ENCODE measurements at places on chromosomes 2 and 18.
A peak's percentile ranks its signal among the peaks of the same experiment; 100 is the strongest.

DNA sequence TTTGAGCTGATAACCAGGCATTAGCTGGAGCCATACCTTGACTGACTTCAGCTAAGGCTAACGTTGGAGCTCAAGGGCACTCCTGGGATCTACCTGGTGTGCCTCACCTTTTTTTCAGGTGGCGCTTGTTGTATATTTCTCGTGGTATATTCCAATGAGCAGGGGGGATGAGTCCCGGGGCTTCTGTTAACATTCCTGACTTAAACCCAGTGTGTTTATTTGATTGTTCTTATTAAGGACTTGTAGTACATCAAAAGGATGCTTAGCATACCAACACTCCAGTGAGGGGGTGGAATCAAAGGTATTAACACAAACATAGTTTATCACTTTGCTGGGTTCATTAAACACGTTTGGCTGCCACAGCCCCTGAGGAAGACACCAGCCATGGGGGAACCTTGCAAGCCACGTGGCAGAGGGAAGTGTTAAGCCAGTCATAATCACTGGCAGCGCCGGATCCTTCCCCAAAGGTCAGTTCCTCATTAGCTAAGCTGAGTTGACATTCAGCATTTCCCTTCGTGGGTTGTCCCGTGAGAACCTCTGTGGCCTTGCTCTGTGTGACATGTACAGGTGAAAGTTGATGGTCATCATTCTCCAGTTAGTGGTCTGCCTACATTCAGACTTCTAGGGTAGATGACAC lies 119.5 kb upstream of the MCFD2 start:
- DNase-seq: peak; percentile 40

DNA sequence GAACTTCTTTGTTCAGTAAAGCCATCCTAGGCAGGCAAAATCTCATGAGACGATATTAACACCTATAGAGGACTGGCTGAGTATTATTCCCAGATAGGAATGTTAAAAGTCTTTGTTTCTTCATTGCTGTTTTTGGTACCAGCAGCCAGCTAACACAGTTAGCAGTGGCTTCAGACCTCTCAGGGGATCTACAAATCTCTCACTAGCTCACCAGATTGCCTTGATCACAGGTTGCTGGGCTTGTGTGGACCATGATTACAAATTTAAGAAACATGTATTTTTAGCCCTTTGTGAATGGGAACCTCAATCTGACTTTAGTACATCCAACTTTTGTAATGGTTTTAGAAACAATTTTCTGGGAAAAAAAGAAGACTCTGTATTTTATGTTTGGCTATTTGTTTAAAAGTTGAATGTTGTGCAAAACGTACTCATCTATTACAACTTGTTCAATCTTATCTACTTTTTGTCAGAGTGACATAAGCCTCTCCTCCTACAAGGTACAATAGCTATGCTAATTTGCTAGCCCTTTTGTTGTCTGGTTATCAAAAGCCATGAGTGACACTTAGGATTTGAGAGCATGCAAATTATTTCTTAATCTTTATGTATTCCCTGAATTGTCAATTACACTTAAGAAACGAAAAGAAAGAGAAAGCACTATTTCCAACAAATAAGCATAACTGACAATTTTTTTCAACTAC lies 693.1 kb downstream of the ERBB4 start:
- DNase-seq: no peak

DNA sequence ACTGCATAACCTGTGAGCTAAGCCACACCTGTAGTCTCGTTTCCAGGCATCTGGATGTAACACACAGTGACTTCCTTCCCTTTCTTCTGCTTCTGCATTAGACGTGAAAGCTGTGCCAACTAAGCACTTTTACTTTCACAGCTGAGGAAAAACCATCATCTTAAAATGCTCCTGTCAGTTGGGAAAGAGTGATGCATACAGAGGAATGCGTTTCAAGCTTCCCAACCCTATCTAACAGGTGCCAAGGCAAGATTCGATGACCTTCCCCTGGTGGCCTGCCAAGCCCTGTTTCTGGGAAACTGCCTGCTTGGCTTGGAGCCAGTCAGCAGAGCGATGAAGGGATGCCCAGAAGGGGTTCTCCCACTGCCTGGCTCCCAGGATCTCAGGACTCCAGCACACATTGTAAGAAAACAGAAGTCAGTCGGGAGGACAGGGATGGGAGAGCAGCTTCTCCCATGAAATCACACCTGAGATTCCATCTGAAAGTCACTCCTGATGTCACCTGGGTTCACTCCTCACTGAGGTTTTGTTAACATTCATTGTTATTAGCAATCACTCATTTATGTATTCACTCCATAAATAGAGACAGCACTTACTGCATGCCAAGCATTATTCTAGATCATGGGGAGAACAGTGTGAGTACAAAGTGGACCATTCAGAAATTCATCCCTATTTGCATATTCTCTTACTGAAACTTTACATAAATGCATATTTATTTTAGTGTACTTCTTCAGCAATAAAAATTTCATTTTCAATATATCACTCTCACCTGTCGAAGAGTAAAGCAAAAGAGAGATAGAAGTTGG lies 64.1 kb downstream of the DTNA start:
- DNase-seq: no peak

DNA sequence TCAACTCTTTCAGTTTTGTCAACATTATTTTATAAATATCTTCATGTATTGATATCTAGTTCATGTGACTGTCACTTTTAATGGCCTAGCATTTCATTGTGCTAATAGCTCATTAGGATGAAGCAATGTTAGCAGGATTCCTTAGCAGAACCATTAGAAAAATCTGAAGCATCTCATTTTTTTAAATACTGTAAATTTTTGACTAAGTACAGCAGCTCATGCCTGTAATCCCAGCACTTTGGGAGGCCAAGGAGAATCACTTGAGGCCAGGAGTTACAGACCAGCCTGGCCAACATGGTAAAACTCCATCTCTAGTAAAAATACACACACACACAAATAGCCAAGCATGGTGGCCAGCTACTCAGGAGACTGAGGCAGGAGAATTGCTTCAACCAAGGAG lies 15.6 kb upstream of the ANTXR1 start:
- DNase-seq: no peak

DNA sequence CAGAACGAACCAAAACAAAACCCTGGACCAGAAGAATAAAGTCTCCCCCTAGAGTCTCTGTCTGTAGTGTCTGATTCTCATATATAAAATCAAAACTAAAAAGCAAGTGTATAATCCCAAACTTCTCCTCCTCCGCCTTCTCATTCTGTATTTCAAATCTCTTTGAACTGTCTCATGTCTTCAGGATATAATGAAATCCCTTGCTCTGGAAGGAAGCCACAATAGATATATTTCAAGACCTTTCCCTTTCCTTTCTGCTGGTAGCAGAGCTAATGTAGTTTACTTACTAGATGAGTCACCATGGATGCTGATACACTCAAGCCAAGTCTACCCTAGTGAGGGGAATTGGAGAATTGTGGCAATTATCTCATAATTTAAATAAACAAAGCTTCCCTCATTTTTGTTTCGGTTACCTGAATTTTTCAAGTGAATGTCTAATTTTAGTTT lies 33.5 kb upstream of the CCDC93 start:
- DNase-seq: no peak

DNA sequence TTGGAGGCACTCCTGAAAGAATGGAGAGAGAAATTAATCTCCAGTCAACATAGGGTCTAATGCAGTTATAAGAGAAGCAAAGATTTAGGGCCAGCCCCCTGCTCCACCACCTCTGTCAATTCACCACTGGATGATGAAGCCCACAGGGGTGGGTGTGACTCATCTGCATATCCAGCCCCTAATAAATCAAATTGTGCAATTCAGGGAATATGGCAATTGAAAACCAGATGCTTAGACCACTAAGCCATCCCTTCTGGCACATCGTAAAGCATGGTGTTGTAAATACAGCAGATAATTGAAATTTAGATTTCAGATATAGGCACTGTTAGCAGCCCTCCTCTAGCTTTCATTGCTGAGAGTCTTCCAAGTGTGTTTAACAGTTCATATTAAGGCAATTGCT lies 541.4 kb downstream of the PARD3B start:
- no peak for DNase-seq

DNA sequence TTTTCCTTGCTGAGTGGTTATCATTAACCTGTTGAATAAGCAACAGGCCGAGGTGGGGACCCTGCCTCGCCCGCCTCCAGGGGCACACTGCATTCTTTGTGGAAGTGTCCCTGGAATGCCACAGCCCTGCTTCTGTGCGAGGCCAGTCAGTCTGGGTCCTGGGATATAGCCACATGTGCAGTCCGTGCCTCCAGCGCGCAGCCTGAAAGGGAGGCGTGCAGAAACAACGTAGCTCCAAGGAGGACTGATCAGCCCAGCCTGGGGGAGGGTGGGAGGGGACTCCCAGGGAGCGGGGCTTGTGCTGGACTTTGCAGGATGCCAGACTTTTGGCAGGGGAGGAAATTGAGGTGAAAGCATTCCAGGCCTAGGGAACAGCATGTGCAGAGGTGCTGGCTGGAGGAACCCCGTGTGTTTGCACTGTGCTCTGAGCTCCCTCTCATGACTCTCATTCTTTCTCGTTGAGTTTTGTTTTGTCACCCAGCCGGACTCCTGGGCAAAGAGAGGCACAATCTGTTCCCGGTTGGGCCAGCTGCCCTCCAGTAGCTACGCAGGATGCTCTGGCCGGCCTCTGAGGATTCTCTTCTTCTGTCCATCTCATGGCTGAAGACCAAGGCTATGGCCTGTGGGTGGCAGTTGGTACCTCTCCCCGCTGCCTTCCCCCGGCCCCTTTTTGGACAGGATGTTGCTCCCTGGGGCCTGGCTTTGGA lies 39.7 kb downstream of the HPCAL1 start:
- DNase-seq: no peak

GRCh38 chr2:1683297-1683696 lies 61.0 kb downstream of the PXDN start:
- no peak for DNase-seq

DNA sequence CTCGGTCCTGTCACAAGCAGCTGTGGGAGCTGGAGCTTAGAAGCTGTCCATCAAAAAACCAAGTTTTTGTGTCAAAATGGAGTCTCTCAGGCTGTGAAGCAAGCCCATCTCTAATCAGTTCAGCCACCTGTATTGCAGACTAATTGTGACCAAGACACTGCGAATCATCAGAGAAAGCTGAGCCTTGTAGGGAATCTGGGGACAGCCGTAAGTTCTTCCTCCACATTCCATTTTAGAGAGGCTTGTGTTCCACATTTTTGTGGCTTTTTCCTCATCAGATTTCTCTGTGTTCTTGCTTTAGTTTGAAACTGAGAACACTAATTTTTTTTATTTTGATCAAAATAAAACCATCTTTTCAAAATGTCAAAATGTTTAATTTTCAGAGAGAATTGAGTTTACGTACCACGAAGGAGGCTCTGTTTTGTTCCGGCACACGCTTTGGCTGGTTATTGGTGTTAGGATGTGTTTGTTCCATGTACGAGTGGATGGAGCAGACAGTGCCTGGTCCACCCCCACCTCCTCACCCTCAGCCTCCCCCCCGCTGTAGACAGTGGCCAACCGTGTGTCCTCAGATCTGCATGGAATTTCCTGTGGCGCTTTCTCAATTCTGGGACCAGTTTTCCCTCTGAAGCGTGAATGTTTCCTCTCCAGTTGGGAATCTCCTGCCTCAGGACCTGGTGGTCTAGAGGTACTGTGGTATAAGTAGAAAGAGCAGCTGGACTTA lies 140.8 kb downstream of the AGAP1 start:
- DNase-seq: no peak

DNA sequence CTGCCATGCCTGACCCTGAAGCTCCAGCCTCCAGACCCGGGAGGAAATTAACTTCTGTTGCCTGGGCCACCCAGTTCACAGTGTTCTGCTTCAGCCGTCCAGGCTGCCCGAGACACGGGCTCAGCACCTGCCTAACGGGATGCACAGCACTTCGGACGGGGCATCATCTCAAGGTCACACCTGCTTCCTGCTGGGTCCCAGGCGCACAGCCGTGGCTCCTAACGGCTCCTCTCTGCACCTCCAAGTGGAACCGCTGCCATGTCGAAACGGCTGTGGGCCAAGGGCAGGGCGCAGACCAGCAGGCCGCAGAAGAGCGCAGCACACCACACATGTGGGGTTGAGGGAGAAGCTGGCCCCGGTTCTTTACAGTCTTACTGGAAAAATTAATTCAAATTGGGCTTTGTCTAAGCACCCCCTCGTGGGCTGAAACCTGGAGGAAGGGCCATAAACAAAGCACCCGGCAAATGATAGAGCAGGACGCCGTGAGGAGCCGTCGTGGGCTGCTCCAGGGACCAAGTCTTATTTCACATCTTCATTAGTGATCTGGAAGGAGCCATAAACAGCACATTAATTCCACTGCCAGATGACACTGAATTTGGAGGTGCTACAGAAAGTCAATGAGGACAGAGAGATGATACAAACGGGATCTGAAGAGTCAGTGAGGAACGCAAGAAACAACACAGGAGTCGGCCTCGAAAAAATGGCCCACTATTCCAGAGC lies 59.6 kb downstream of the EIPR1 start:
- no peak for DNase-seq

- DNase-seq: no peak
Observed at GRCh38 chr18:7733642-7734041, 166.5 kb downstream of the PTPRM start.

DNA sequence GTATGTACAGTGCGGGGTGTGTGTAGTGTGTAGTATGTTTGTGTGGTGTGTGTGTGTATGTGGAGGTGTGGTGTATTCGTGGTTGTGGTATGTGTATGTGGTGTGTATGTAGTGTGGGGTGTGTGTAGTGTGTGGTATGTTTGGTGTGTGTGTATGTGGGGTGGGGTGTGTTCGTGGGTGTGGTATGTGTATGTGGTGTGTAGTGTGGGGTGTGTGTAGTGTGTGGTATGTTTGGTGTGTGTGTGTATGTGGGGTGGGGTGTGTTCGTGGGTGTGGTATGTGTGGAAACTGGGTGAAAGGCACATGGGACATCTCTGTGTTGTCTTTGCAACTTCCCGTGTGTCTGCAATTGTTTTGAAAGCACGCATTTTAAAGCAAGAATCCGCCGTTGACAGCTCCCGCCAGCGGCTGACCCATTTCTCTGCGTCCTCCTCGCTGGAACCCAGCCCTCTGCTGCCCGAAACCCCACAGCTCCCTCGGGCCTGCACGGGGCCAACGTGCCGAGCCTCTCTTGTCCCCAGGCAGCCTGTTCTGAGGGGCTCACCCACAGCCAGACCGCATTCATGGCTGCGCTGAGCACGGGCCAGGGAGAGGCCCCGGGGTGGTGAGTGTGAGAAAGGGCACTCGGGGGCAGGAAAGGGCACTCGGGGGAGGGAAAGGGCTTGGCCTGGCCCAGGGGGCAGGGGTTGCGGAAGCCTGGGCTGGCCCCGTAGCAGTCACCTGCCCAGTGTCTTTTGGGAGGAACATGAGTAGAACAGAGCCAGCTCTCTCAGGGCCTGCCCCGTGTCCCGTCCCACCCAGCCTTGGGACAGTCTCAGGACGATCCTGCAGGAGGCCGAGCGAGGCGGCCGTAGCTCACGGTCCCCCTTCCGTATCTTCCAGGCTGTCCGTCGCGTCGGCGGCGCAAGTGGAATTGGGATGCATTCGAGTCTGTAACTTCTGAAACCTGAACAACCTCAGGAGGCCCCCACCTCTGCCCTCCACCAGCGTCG lies 61.4 kb downstream of the TWIST2 start:
- DNase-seq: no peak

DNA sequence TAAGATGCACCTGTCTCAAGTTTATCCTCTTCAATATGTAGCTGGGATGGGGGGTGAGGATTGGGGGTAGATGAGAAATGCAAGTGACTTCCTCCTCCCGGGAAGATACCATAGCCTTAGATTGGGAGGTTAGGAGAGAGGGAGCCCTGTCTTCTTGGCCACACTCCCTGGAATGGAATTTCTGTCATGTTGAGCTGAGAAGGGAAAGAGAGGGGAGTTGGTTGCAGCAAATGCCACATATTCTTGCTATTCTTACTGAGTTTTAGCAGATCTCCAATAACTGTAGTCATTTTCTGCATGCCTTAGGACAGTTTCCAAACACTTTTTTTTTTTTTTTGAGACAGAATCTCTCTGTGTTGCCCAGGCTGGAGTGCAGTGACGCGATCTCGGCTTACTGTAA lies 35.9 kb downstream of the TAF4B start:
- DNase-seq: no peak
